Endodermal cell (in vitro differentiated cells): ENCODE measurements at places on chromosomes 5 and 9. TPM values are rescaled to one million over a fixed set of nuclear protein-coding genes. Genes with fewer than 3 reads are reported as not detected.

DMRT3 gene
- not detected in 2 replicates for total RNA-seq

CYLC2 gene
- not detected in 3 replicates for total RNA-seq

SPACA9 gene
- total RNA-seq, result 2.1 and 3.1 TPM in 2 replicates

DNA sequence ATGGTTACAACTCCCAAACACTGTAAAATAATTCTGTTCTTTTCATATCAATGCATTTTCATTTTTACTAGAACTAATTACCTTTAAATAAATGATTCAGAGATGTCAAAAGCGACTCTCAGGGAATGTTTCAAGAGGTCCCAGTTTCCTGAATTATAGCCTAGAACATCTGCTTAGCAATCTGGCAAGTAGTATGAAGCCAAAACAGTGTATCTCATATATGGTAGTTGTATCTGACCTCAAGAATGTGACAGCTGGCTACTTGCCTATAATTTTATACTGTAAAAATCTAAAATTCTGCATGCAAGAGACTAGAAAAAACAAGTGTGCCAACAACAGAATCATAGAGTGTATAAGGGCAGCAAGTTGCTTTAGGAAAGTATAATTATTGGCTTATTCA, 187.7 kb upstream of the POU5F2 start:
- no peak for DNase-seq

- no peak for DNase-seq
These were observed 410.3 kb upstream of the PRR16 start for GRCh38 chr5:120053841-120054240.

DNA sequence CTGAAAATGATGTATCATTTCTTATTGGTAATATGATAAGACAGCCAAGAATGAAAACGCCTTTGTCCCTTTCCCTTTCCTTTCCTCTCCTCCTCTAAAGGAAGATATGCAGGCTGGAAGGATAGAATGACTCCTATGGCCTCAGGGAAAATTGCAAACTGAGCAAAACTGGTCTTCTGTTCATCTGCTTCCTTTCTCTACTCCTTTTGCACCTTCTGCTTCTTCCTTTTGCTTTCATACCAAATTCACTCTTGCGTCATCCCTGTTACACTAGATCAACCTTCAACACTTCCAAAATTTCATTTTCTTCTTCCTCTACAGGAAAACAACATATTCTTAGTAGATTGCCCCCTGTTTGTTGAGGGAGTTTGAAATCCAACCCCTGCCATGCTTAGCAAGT, 234.1 kb downstream of the ADAMTS6 start:
- DNase-seq, result no peak

DNA sequence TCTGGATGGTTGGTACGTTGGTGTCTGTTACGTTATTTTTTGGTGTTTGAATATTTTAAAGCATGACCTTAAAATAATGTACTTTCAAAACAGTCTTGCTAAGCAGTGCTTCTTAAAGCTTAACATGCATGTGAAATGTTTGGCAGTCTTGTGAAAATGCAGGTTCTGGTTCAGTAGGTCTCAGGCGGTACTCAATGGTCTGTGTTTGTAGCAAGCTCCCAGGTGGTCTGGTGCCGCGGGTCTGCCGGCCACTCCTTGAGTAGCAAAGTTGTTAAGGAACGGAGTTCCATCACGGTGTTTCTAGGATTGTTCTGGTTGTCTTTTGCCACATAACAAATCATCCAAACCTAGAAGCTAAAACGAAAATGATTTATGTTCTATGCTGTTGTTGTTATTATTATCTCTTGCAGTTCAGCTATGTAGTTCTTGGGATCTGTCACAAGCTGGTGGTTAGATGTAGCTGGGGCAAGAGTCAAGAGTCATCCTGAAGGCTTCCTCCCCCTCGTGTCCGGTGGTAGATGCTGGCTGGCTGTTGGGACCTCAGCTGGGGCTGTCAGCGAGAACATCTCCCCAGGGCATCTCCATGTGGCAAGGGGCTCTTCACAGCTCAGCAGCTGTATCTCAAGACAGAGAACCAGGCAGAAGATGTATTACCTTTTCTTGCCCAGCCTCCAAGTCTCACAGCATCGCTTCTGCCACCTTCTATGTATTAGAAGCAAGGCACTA, 186.8 kb downstream of the PALM2AKAP2 start:
- DNase-seq, result no peak

DNA sequence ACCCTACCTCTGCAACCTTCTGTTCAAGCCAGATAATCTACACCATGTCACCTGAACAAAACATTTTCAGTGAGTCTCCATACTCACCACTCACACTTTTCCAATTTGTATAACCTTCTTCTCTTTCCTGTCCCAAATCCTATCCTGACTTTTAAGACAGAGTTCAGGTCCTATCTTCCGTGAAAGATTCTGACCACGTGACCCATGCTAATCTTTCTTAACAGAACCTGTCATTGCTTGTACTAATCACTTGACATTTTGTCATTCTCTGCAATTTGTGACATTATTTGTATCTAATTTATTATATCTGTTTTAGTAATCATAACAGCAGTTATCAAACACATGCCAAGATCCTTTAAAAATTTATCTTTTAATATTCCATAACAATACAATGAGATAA, 132.5 kb upstream of the PRLR start:
- DNase-seq, result no peak

DNA sequence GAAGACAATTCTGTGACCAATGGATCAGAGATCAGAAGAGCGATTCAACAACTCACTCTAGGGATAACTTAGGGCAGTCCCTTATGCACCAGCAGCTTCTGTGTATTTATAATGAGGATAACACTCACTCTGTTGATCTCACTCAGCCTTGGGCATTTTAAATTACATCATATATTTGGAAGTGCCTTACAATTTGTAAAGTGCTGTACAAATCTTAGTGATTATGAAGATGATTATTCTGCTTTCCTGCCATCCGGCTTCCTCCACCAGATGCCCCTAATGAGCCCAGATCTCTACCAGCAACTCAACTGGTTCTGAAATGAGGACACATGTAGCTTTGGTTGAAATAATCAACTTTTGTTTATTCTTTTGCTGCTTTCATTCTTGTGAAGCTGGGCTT, 105.3 kb downstream of the PCSK1 start:
- no peak for DNase-seq

GRCh38 chr5:164090358-164090757, 584.9 kb downstream of the MAT2B start:
- no peak for DNase-seq

DNA sequence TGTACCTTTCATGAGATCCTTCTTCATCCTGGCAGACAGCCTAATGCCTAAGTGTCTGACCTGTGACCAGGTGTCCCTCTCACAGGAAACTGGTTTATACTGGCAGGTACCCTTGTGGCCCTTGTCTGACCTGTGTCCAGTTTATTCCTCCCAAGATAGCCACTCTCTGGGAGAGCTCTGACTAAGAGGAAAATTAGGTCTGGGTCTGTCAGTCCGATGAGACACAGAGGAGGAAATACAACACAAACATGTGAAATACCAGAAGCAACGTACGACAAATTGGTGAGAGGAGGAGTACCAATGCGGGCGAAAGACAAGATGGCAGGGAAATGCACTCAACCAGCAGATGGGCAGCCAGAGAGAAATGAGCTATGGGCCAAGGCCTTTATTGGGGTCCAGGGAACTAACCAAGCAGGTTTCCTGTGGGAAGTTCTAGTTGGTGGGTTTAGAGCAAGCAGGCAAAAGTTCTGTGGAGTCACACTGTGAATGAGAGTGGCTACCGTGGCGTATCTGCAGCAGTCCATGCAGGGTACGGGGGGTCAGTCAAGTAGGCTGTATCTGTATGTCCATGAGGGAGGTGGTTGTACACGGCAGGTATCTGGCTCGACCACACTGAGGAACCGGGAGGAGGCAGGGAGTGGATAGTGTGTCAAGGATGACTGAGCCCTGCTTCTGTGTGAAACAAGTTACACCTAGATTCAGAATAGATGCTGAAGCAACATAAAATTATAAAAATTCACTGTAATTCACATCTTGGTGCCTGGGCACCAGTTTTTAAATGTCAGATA, 109.0 kb downstream of the MLLT3 start:
- DNase-seq, result no peak
